ENCODE measurements at places on chromosomes 7 and 10.
A peak's percentile ranks its signal among the peaks of the same experiment; 100 is the strongest.

- no peak for DNase-seq
These were observed 5.1 kb downstream of the GSTO2 start for GRCh38 chr10:104273899-104274575.

DNA sequence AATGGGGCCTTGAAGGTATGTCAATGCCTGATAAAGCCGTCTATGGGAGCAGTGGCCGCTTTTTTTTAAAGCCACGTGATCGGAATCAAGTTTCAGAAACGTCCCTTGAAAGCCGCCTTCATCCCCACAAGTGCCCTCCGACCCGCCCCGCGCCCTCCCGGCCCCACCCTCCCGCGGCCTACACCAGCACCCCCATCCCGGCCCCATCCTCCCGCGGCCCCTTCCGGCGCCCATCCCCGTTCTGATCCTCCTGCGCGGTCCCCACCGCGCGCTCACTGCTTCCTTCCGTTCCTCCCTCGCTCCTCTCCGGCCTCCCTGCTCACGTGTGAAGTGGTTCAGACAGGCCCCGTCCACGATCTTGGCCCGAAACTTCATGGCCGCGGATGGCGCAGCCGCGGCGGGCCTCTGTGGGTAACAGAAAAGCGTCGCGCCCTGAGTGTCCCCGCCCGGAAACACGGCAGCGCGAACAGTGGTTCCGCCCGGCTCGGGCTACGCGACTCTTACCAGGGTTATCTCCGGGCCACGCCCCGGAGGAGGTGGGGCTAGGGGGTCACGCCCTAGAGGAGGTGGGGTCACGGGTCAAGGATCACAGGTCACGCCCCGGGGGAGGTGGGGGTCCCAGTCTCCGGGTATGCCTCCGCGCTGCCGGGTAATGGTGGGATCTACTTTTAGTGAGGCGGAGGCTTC lies at the start of gene HUS1:
TSS of gene HUS1 (minus strand) at position 471 of the 687 bp plus-strand sequence. CDS start at position 375, 96 bp downstream.
- peak; percentile 54 for DNase-seq

DNA sequence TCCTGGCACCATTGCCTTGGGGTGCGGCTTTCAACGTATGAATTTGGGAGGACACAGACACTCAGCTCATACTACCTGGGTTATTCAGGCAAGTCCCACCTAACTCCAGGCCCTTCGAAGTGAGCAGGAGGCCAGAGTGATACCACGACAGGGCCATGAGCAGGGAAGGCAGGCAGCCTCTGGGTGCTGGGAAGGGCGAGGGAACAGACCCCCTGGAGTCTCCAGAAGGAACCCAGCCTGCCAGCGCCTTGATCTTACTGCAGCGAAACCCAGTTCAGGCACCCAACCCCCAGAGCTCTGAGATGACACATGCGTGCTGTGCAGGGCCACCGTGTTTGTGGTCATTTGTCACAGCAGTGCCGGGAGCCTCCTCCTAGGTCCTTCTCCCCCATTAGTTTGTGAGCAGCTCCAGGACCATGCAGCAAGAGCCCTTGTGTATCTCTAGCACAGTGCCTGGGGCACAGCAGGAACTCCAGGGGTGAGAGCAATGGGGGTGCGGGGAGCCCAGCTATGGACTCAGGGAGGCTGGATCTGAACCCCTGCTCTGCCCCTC lies 7.7 kb upstream of the INSIG1 start:
- DNase-seq = no peak

GRCh38 chr10:114872519-114873087 lies 51.0 kb downstream of the FHIP2A start:
- no peak for DNase-seq

DNA sequence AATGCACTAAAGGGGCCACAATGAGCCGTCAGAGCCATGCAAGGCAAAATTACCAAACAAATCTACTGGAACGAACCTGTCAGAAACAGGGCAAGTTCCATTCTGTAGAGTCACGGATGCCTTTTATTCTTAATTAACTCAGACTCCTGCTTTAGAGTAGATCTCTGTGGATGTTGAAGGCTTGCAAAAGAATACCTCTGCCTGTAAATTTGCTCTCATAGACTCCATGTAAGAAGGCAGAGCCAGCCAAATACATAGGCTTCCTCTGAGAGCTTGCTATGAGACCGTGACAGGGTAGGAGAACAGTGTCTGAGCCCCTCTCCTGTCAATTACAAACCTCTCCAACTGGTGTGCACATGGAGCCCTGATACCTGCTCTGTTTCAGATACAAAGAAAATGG lies 787.9 kb upstream of the POM121L12 start:
- DNase-seq = no peak
